ENCODE measurements at places on chromosomes 1 and 21.

DNA sequence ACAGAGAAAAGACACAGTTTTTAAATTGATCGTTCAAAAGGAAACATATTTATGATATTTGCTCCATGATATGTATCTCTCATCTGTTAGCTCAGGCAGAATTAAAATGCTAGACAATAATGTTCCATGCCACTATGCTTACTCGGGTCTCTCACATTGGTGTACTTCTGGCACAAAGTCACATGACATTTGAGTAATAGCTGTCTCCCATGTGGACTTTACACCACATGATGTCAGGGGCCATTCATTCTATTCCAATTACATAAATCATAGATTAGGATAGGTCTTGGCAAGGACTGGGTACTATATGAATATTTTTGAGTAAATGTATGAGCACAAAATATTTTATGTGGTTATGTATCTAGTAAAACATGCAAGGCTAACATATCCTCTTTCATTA, 648.4 kb downstream of the PLA2G4A start:
- no peak overlapping the region for H3K27ac ChIP-seq
- no peaks in the 10 kb centered on the region for H3K27me3 ChIP-seq
- H3K4me3 ChIP-seq: no peak overlapping the region
- DNase-seq: no peak
- no peaks in the 10 kb centered on the region for H3K4me1 ChIP-seq
- no peaks in the 10 kb centered on the region for H3K36me3 ChIP-seq

GRCh38 chr1:111911061-111911460, 78.4 kb downstream of the KCND3 start:
- no peak overlapping the region for H3K4me3 ChIP-seq
- H3K27ac ChIP-seq: no peak overlapping the region
- no peaks in the 10 kb centered on the region for H3K36me3 ChIP-seq
- no peak for DNase-seq
- peaks cover 10% of the 10 kb centered on the region for H3K4me1 ChIP-seq

DNA sequence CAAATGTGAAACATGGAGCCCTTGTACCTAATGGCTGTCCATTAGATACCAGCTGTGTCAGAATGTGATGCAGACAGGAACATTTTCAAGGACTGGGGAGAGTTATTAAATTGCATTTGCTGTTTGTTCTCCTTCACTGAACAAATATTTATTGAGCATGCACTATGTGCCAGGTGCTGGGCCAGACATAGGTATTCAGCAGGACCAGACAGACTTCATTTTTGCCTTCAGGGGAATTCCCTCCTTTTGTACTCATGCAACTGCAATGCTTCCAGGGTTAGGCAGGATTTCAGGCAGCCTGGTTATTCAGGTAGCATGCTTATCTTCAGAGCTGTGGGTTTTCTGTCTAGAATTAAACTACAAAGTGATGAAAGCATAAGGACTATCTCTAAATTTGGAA, 64.2 kb upstream of the SMYD2 start:
- H3K4me1 ChIP-seq: peaks cover 3% of the 10 kb centered on the region
- no peak overlapping the region for H3K4me3 ChIP-seq
- no peak overlapping the region for H3K27ac ChIP-seq
- no peaks in the 10 kb centered on the region for H3K27me3 ChIP-seq
- H3K36me3 ChIP-seq: no peaks in the 10 kb centered on the region

DNA sequence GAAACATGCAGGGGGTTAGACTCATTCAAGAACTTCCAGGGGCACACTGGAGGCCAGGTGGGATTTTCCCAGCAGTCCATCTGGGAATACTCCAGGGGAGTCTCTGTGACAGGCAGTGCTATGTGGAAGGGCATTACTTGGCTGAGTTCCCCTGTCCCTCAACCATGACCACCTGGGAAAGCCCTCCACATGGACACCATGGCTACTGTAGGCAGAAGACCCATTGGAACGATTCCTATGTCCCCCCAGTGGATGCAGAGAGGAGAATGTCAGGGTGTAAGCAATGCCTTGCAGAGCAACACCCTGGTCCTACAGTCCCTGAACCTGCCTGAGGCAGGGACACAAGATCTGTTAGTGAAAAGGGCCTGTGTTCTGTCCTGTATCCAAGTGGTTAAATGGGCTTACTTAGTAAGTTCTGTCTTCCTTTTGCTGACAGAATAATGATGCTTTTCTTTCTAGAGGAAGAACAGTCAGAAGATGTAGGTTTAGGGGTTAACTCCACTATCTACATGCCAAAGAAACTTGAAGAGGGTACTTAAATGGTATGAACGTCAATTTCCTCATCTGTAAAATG, 13.4 kb downstream of the SLAMF1 start:
- H3K27me3 ChIP-seq: no peaks in the 10 kb centered on the region
- no peaks in the 10 kb centered on the region for H3K36me3 ChIP-seq
- no peak overlapping the region for H3K27ac ChIP-seq
- H3K4me1 ChIP-seq: no peaks in the 10 kb centered on the region
- no peak overlapping the region for H3K4me3 ChIP-seq

GRCh38 chr1:187122566-187122965, 293.8 kb downstream of the PLA2G4A start:
- H3K36me3 ChIP-seq: no peaks in the 10 kb centered on the region
- H3K4me1 ChIP-seq: no peaks in the 10 kb centered on the region
- no peak overlapping the region for H3K27ac ChIP-seq
- no peak for DNase-seq
- H3K4me3 ChIP-seq: no peak overlapping the region
- no peaks in the 10 kb centered on the region for H3K27me3 ChIP-seq

GRCh38 chr21:39181205-39181818, 1.9 kb downstream of the PSMG1 start:
- peaks cover 4% of the 10 kb centered on the region for H3K36me3 ChIP-seq
- H3K27ac ChIP-seq: no peak overlapping the region
- no peaks in the 10 kb centered on the region for H3K27me3 ChIP-seq
